NCI-H345 (cell line): ENCODE measurements at places on chromosomes 5 and 9.
A peak's percentile ranks its signal among the peaks of the same experiment; 100 is the strongest.

DNA sequence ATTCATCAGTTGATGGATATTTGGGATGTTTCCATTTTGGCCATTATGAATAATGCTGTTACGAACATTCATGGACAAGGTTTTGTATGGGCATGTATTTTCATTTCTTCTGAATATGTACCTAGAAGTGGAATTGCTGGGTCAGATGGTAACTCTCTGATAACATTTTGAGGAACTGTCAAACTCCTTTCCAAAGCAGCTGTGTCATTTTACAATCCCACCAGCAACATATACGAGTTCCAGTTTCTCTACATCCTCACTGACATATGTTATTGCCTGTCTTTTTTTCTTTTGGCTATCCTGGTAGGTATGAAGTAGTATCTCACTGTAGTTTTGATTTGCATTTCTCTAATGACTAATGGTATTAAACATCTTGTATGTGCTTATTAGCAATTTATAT lies 86.7 kb downstream of the PRKACG start:
- DNase-seq = no peak

- DNase-seq = no peak
Observed at GRCh38 chr5:67176936-67177335, 19.7 kb downstream of the CD180 start.

GRCh38 chr9:115289757-115290208 lies 171.8 kb upstream of the TNC start:
- no peak for DNase-seq

GRCh38 chr9:101387871-101388506 lies 3.2 kb upstream of the BAAT start:
- peak; percentile 85 for DNase-seq

- DNase-seq = no peak
Observed at GRCh38 chr5:138926257-138926656, 51.1 kb upstream of the LRRTM2 start.
